ENCODE measurements at places on chromosomes 11 and 22. TPM values are rescaled to one million over a fixed set of nuclear protein-coding genes. Genes with fewer than 3 reads are reported as not detected.

The GPR83 gene
- 0.19 TPM for total RNA-seq

The SCGB2A2 gene
- total RNA-seq = not detected

The MOV10L1 gene
- not detected for total RNA-seq

The SCN2B gene
- total RNA-seq = 22.0 TPM

The HEPN1 gene
- total RNA-seq = not detected

The DEPDC7 gene
- not detected for total RNA-seq

The C11orf42 gene
- total RNA-seq = not detected

The PYGM gene
- total RNA-seq = 105 TPM

The CENPM gene
- 0.21 TPM for total RNA-seq

The RFPL3 gene
- not detected for total RNA-seq

The WBP2NL gene
- 1.1 TPM for total RNA-seq

The ELF5 gene
- not detected for total RNA-seq

The MAFF gene
- total RNA-seq = 6.7 TPM

The SYT13 gene
- total RNA-seq = 3.5 TPM

The PAX6 gene
- 0.50 TPM for total RNA-seq

The SUSD2 gene
- 1.5 TPM for total RNA-seq

The LRP5 gene
- total RNA-seq = 41.6 TPM

The ALKBH8 gene
- 6.8 TPM for total RNA-seq

The LRRN4CL gene
- total RNA-seq = 3.7 TPM

The MRGPRF gene
- total RNA-seq = 3.5 TPM

The SRRD gene
- 23.4 TPM for total RNA-seq

The BEST1 gene
- total RNA-seq = 1.2 TPM

The LDHAL6A gene
- total RNA-seq = not detected

The JAML gene
- total RNA-seq = 1.5 TPM

The PGA4 gene
- not detected for total RNA-seq

The SLC22A25 gene
- total RNA-seq = not detected

The CD151 gene
- 341 TPM for total RNA-seq

The SLCO2B1 gene
- 19.0 TPM for total RNA-seq

The LRRC74B gene
- not detected for total RNA-seq

The TRIM64C gene
- total RNA-seq = not detected

The LINC01488 gene
- total RNA-seq = 0.13 TPM

The TRIM48 gene
- not detected for total RNA-seq

The CYP2D6 gene
- total RNA-seq = 0.37 TPM

The NOX4 gene
- total RNA-seq = 2.4 TPM

The GLYAT gene
- not detected for total RNA-seq

The SCGB1A1 gene
- not detected for total RNA-seq

The SLC22A8 gene
- not detected for total RNA-seq

The TPH1 gene
- total RNA-seq = 0.06 TPM

The LRP4 gene
- total RNA-seq = 27.4 TPM

The BARX2 gene
- not detected for total RNA-seq

The SEC14L2 gene
- total RNA-seq = 2.4 TPM

The TMPRSS4 gene
- total RNA-seq = not detected

The TMEM126A gene
- 60.5 TPM for total RNA-seq

The HTR3B gene
- not detected for total RNA-seq

The TEX12 gene
- 0.57 TPM for total RNA-seq

The UPB1 gene
- 0.35 TPM for total RNA-seq

The ADM2 gene
- not detected for total RNA-seq

The KLHL35 gene
- total RNA-seq = 0.72 TPM

The FDX1 gene
- total RNA-seq = 19.6 TPM

The SCN4B gene
- 9.9 TPM for total RNA-seq

The SHISA8 gene
- total RNA-seq = 0.48 TPM

The KCNQ1 gene
- 31.1 TPM for total RNA-seq

The OR5B17 gene
- total RNA-seq = not detected

The DMC1 gene
- total RNA-seq = 1.6 TPM

The MAPK1 gene
- total RNA-seq = 105 TPM

The NLRP6 gene
- total RNA-seq = not detected

The APOBEC3F gene
- total RNA-seq = 18.2 TPM

The KCNC1 gene
- total RNA-seq = not detected

The CCDC82 gene
- 14.8 TPM for total RNA-seq

All from heart left ventricle (tissue), 16 donors.